ENCODE measurements at places on chromosomes 3 and 15. TPM values are rescaled to one million over a fixed set of nuclear protein-coding genes. Genes with fewer than 3 reads are reported as not detected.

COPB2 gene
- total RNA-seq = 157 TPM

KIF7 gene
- 9.4 TPM for total RNA-seq

PLOD2 gene
- 114 TPM for total RNA-seq

ABHD5 gene
- 21.4 TPM for total RNA-seq

MIX23 gene
- total RNA-seq = 40.0 TPM

PLA2G4D gene
- not detected for total RNA-seq

DNAH12 gene
- total RNA-seq = 0.37 TPM
